Stimulated activated CD8-positive, alpha-beta memory T cell treated with anti-CD3 and anti-CD28 coated beads, Interleukin-4, amount 100 ng/mL, for 24 hours (primary cell): ENCODE measurements at places on chromosomes 12 and 14.

DNA sequence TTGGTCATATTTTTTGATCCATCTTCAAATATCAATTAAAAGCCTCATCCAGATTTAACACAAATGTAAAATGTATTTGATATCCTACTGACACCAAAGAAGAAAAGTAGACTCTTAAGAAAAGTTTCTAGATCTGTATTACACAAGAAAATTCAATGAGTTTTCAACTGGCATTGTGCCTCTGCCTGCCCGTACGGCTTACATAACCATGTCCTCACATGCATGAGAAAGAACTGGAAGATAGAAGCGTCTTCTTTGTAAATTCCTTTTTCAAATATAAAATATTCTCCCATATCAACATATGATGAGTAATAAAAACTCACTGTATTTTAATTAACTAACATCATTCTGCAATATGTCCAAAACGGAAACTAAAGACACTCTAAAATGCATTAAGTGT is 7.2 kb downstream of the ANKS1B start:
- DNase-seq: no peak

- DNase-seq: no peak
These were observed 60.8 kb downstream of the RASSF3 start for GRCh38 chr12:64670919-64671639.

GRCh38 chr14:32588448-32589320 is 259.6 kb downstream of the AKAP6 start:
- DNase-seq: no peak

DNA sequence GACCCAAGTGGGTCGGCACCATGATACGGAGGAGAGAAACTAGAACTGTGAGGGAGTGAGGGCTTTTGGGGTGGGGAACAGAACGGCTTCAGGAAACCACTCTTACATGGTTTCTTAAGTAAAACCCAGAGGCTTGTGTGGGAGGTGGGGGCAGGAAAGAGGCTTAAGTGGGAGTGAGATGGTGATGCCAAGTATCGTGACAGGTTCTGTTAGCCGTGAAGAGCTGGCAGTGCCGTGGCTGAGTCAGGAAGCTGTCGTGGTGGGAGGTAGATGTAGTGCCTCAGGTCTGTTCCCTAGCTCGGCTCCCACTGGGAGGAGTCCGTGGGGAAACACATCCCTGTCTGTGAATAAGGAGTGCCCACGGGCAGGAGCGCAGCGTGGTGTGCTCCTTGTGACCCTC is 185.8 kb upstream of the FKBP4 start:
- DNase-seq: no peak

DNA sequence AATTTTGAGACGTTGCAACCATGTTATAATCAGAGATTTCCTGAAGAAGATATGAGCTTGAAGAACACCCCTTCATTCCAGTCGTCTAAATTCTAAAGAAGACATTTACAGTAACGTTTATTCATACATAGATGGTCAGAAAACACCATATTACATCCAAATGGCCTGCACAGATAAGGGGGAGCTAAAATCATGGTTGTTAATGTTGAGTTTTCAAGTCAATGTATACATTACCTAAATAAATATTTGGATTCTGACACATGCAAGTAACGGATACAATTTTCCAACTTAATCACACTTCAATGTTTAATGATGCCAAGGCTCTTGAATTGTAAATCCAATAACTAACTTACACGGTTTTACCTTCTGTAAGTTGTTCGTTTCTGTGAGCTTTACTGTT is 318.4 kb downstream of the SLC6A15 start:
- DNase-seq: no peak

GRCh38 chr12:98799146-98799810 is 154.2 kb downstream of the APAF1 start:
- DNase-seq: no peak

- no peak for DNase-seq
These were observed 182.1 kb downstream of the NELL2 start for GRCh38 chr12:44694017-44694416.
